ENCODE measurements at places on chromosomes 3 and 15.

- no peak for DNase-seq
Measured at GRCh38 chr3:135891121-135891520, 74.4 kb upstream of the PPP2R3A start.

DNA sequence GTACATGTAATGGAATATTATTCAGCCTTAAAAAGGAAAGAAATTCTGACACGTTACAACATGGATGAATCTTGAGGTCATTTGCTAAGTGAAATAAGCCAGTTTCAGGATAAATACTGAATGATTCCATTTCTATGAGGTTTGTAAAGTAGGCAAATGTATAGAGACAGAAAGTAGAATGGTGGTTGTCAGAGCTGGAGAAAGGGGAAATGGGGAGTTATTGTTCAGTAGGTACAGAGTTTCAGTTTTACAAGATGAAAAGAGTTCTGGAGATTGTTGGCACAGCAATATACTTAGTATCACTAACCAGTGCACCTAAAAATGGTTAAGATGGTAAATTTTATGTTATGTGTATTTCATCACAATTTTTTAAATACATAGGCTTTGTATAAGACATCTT lies 60.6 kb downstream of the USP8 start:
- no peak for DNase-seq

- no peak for DNase-seq
Measured at GRCh38 chr15:96160800-96161199, 169.7 kb upstream of the NR2F2 start.

DNA sequence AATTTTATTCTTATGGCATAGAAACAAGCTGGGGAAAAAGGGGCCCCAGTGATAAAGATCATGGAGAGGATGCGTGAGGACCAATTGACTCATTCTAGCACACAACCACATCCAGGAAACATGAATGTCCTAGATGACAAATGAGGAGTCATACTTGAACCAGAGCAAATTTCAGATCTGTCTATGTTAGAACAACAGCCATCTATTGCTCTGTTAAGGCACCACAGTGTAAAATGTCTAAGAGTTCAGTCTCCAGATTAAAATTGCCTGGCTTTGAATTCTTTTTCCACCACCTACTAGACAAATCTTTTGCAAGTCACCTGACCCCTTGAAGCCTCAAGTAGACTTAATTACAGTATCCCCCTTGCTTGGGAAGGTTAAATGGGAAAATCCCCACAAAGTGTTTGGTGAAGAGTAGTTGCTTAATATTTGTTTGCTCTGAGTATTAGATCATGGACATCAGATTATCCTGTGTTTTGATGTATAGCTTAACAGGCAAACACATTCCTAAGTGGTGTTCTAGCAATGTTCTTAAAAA lies 258.7 kb upstream of the TGFBR2 start:
- DNase-seq, result no peak

GRCh38 chr3:194376241-194376560 lies 6.7 kb upstream of the LRRC15 start:
- DNase-seq, result no peak

GRCh38 chr3:12553921-12554391 lies 2.9 kb upstream of the MKRN2 start:
- DNase-seq, result no peak

- no peak for DNase-seq
Measured at GRCh38 chr15:40436892-40437751, 3.6 kb upstream of the BAHD1 start.

- DNase-seq, result no peak
Measured at GRCh38 chr3:111955876-111956275, 22.9 kb upstream of the ABHD10 start.

DNA sequence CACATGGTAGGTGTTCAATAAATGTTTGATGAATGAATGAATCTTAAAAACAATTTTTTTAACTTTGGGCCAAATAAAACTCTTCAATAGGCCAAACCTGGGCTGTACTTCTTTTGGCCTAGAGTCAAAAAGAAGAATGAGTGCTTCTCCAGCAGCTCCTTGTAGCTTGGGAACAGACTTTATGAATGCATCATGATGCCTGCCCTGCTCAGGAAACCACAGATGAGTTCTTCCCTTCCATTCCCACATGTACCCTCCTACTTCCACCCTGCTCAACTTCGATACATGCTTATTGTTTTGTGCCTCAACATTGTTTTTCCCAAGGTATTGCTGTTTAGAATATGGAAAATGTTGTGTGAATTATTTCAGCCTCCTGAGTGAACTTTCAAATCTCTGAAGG lies 87.0 kb downstream of the FILIP1L start:
- no peak for DNase-seq

GRCh38 chr3:66778777-66779176 lies 219.3 kb upstream of the KBTBD8 start:
- DNase-seq, result no peak

DNA sequence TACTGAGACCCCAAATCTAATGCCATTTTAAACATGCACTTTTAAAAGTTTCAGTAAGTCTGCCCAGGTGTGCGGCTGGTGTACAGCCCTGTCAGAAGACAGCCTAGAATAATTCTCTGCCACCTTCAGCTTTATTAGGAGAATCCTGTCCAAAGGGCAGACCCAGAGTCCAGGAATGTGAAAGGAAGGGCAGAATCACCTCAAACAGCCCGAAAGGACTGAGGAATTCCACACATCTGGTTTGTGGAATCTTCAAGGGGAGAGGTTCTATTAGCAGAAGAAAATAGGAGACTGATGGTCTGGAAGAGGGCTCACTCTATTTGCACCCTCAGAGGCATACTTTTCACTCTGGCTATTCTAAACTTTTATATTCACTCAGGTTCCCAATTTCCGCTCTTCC lies 46.6 kb downstream of the TYRO3 start:
- DNase-seq, result no peak

GRCh38 chr15:72604794-72605193 lies 49.7 kb upstream of the GOLGA6B start:
- DNase-seq, result no peak

DNA sequence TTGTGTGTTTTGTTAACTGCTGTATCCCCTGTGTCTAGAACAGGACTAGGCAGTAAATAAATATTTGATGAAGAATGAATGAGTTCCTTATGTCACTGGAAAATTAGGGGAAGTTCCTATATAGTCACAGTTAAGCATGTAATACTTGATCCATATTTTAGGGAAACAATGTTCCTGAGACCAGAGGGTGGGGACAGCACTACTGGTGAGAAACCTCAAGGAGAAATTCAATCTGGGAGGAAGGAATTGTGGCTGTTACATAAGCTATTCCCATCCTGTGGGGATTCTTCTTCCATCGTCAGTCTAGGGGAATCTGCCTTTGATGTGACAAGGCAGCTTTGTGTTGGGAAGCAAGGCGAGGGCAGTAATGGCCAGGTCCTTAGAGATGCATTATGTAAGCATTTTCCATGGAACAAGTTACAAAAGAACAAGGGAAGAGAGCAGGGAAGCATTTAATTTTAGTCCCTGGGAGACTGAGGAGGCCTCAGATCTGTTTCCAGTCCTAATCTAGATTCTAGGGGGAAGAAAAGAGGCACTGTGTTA lies 219.3 kb upstream of the TTC14 start:
- no peak for DNase-seq
